ENCODE measurements at places on chromosomes 6 and 20.

DNA sequence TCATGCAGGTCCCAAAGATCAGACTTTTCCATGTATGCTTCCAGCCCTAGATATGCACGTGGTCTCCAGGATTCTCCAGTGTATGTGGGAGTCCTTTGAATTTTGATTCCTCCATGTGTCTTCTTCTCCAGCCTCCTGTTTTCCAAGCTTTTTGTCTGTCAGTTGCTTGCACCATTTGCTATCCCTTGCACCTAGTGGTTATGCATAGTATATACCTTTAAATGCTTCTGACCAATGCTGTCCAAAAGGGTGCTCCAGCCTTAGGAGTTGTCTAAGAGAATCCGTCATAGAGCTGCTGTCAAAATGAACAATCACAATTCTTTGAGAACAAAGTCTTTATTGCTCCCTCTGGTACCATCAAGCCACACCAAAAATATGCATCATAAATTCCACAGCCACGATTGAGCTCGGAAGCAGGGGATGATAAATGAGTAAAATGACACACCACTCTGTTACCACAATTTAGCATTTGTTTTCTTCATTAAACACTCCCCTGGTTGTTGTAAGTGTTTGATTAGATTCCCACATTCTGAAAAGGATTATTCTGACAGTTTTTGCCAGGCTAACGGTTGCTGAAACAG, 706.2 kb upstream of the GJE1 start:
- DNase-seq, result peak; percentile 13

GRCh38 chr20:33835615-33836172, 24.5 kb downstream of the CHMP4B start:
- DNase-seq, result no peak

DNA sequence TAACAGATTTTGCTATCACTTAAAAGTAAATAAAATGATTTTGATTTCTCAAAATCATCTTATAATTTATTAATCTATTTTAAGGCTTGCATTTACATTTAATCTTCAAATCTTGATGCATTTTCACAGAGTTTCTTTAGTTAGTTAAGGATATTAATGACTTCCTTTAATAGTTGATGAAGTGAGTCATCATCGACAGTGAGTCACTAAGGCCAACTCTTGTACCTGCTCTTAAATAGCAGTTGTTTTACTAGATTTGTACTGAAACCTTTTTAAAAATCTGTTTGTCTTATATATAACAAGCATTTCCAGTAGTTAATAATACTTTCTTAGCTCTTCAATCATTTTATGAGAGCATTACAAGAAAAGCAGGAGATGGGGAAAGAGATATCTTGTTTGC, 191.7 kb downstream of the ESR1 start:
- no peak for DNase-seq

GRCh38 chr6:67047996-67048395, 1341.0 kb upstream of the EYS start:
- no peak for DNase-seq

DNA sequence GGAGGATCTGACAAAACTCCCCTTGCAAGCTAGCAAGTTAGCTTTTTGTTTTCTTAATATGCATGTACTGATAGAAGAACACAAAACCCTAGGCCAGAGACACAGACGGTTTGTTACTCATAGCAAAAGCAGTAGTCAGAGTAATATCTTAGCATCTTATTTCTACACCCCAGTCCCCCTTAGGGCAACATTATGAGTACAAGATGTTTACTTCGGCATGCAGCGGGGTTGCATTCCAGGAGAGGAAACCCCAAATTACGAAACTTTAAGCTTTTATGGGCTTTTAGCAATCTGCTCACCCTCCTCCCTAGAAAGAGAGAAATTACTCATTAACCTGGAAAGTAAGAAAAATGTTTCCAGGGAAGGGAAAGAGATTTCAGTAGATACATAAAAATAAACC, 1286.9 kb downstream of the EPHA7 start:
- DNase-seq, result no peak

DNA sequence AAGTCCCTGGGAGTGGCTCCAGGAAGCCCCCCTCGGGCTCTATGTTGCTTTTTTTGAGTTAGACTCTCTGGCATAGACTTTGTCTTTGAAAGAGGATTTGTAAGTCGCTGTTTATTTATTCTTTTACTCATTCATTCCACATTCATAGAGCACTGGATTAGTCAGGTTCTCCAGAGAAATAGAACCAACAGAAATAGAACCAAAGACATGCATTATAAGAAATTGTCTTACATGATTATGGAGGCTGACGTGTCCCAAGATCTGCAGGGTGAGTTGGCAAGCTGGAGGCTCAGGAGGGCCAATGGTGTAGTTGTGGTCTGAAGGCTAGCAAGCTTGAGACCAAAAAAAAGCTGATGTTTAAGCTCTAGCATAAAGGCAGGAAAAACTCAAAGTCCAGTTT, 98.3 kb upstream of the CHD6 start:
- peak; percentile 28 for DNase-seq

- no peak for DNase-seq
These were observed 43.1 kb downstream of the TM9SF4 start for GRCh38 chr20:32152421-32153155.

DNA sequence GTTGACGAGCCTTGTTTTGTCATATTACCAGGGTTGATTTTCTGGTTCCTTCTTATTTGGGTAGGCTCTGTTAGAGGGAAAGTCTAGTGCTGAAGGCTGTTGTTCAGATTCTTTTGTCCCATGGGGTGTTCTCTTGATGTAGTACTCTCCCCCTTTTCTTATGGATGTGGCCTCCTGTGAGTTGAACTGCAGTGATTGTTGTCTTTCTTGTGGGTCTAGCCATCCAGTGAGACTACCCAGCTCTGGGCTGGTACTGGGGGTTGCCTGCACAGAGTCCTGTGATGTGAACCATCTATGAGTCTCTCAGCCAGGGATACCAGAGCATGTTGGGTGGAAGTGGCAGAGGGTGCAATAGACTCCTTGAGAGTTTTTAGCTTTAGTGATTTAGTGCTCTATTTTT, 680.6 kb downstream of the RFPL4B start:
- DNase-seq, result no peak

DNA sequence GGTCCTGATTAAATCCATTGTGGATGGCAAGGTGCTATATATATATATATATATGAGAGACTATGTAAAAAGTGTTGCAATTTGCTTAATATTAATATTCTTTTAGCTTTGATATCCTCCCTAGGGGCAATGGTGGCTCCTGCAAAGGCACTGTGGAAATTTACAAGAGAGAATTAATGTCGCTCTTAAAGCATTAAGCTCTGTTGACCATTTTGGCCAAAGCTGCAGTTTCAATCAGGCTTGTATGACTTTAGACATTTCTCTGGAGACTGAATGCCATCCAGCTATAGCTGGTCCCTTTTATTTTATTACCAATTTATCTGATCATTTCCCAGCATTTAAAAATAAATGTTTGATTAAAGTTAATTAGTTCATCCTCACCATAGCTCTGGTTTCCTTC, 155.3 kb downstream of the JARID2 start:
- DNase-seq, result no peak

DNA sequence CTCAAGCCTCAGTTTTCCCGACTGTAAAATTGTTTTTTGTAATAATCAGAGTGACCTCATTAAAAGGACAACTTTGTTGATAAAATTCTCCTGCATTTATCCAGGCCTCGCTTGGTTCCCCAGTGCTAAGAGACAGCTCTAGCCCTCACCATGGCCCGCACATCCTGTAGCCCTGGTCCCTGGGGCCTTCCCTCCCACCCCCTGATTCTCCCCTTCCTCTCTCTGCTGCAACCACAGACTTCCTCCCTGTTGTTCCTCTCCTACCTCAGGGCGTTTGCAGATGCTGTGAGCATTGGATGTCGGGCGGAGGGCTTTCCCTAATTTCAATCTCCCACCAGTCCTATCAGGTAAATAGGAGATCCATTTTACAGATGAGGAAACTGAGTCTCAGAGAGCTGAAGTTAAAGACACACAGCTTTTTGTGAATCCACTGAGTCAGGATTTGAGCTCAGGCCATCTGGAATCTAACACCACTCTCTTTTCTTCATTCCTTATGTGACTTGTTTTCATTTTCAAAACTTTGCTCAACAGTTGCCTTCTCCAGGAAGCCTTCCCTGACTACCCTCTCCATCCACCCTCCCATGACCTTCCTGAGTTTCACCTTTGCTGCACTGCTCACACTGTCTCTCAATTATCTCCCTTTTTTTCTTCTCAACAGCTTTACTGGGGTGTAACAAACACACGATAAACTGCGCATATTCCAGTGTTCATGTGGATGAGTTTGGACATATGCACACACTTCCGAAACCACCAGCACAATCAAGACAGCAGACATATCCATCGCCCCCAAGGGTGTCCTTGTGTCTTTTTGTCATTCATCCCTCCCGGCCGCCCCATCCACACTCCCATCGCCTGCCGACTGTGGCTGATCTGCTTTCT, 107.1 kb downstream of the CEBPB start:
- no peak for DNase-seq

GRCh38 chr6:154930451-154930851, 64.7 kb upstream of the TIAM2 start:
- DNase-seq, result no peak

DNA sequence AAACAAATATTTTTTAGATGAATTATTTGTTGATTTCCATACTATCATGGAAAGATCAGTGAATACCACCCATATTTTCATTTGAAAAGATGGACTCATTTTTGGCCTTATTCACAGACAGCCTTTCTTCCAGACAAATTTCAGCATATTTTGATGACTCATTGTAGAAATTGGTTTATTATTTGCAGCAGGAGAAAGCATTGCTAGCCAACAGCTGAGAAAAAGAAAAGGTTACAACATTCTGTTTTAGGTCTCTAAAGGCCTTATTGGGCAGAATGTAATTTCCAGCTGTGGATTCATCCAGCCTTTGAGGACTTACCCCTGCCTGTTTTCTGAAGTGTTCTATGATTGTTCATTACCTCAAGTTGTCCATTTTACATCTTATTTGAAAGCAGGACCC, 201.9 kb downstream of the PLCB4 start:
- DNase-seq, result peak; percentile 79

DNA sequence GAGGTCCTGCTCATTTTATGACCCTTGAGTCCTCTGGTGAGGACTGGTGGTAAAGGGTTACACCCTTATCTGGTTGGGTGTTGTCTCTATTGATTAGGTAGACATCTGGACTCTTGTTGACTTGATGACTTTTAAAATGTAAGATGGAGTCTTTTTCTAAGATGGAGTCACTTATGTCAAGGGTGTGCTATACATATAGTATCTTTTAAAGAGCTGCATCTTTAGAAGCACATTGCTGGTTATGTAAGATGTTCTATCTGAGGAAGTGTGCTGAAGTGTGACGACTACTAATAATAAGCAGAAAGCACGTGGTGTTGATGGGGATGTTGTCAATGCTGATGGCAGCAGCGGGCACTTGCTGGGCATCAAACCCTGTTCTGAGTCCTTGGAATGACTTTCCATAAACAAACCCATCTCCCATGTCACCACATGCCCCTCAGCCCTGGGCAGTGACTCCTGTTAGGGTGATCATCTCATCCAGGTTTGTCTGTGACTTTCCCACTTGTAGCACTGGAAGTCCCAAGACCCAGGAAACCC, 229.6 kb downstream of the EYA2 start:
- DNase-seq, result no peak

GRCh38 chr6:69796073-69796641, 653 bp downstream of the LMBRD1 start:
- DNase-seq, result peak; percentile 32

DNA sequence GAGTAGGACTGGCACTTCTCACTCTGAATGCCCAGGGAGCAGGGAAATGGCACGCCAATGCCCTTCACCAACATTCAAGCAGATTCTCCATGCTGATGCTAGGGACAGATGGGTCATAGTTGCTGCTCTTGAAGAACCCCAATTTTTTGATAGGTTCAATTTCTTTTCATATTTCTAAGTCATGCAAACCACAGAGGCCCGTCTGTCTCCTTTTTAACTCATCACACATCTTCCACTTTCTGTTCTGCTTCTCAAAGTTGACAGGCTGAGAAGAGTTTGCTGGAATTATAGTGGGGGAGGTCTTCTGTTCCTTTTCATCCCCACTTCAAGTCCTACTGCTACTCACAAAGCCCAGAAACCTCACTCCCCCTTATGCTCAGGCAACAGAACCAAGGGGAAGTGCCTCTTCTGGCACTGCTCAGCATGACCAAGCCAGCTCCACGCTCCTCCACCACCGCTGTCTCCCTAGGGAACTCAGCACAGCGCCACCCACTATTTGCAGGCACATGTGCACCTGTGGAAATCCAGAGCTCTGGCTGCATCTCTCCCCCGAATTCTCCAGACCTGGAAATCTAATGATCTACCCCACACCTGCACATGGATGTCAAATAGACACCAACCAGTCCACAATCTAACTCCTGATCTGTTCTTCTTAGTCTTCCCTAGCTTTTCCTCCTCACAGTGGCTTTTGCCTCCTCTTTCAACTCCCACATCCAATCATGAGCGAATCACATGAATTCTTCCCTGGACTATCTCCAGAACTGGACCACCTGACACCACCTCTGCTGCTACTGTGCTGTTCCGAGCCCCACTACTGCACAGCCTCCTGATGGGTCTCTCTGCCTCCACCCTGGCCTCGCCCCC, 10.7 kb downstream of the ZBTB24 start:
- DNase-seq, result no peak

GRCh38 chr6:154792761-154793160, 59.5 kb downstream of the SCAF8 start:
- DNase-seq, result peak; percentile 35

- DNase-seq, result no peak
These were observed 205.6 kb downstream of the UST start for GRCh38 chr6:148952147-148953035.

DNA sequence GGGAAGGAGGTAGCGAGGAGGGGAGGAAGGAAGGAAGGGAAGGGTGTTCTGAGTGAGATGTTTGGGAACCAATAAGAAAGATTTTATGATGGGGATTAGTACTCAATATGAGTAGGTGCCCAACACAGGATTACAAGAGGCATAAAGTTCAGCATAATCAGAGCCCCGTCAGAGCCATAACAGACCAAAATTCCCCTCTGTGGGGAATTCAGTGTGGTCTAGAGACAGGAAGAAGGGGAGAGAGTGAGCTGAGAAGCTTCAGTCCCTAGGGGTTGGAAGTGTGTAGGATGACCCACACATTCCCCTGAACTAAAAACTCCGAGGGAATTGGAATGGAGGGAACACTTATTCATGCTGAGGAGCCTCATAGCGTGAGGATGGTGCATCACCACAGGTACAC, 160.3 kb upstream of the SASH1 start:
- DNase-seq, result no peak

DNA sequence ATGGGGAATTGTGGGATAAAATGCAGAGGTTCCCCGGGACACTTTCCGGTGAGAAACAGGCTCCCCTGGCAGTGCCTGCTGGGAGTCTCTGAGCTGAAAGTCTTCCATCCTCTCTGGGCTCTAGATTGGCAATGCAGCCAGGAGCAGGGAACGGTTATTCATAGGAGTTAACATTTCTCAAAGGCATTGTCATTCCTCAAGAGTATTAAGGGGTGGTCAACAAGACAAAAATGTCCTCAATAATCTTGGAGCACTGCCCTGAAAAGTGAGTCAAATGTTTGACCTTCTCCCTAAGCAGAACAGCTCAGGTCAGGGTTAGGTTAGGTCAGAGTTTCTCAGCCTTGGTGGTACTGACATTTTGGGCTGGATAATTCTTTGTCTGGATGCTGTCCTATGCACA, 13.2 kb downstream of the BPIFB1 start:
- no peak for DNase-seq
